NCI-H1048 (cell line): ENCODE measurements at places on chromosomes 5 and 9.
A peak's percentile ranks its signal among the peaks of the same experiment; 100 is the strongest.

GRCh38 chr9:70020991-70021571 is 22.6 kb upstream of the MAMDC2 start:
- DNase-seq: no peak

DNA sequence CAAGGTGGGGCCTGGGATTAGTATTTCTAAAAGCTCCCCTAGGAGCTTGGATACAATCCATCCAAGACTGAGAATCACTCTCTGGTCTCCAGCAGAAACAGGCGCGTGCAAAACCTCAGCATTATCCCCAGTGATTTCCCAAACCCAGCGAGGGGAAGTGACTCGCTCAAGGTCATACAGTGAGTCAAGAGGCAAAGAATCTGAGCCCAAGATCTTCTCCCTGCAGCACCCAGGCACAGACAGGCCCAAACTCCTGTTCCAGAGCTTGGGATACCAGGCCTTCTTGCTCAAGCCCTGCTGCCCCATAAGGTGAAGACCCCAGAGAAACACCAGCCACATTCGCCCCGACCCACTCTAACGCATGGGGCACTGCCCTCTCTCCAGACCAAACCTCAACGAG is 33.2 kb downstream of the SHB start:
- no peak for DNase-seq

DNA sequence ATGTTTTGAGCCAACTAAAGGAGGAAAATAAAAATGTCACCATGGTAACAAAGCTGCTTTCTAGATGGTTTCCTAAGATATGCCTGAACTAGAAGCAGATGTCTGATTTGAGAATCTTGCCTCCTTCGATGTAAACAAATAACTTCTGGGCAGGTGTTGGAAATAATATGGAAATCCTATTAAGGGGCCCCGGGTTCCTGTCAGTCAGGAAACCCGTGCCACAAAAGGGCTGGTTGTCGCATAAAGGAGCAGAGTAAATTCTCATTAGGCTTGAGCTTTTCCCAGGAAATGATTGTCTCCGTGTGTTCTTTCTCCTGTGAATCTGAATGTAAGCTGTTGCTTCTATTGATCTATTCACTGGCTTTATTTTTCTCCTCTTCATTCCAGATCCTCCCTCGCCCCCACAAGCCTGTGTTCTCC is 90.8 kb downstream of the TLE4 start:
- DNase-seq: no peak

DNA sequence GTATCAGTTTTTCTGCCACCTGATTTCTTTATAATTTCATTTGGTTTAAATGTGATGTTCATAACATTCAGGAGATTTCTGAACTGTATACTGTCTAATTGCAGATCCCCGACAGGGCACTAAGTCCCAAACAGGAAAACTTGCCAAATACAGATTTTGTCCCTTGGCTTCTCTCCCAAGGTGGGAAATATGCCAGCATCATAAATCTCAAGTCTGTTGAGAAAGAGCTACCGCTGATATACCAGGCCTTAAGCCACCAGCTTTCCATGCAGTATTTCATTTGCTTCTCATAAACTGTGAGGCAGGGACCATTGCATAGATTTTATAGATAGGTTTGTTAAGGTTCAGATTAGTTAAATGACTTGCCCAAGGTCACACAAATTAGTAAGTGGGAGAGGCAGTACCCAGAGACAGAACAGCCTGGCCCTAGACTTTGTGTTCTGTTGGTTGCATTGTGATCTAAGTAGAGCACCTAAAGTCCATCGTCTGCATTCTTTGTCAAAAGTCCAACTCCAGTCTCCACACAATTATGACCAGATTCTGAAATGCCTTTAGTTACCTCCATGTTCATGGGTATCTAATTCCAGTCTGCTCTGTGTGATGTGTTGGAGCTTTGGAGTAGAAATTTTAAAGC is 16.2 kb downstream of the GPR21 start:
- DNase-seq: no peak

- no peak for DNase-seq
Observed at GRCh38 chr9:34025062-34025461, 23.6 kb downstream of the UBAP2 start.

DNA sequence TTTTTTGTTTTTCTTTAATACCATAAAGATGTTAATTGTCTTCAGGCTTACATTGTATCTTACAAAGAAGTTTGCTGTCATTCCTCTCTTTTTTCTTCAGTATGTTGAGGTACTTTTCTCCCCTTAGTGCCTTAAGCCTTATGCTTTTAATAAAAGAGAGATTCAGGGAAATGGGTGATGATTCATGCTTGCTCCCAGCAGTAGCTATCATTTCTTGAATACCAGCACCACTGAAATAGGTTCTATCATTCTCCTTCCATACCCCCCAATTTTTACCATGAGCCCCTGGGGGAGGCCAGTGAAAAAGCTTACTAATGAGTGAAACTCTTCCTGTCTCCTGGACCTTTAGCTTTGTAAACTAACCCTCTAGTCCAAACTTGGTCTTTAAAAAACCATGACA is 165.0 kb downstream of the FBXL7 start:
- no peak for DNase-seq

DNA sequence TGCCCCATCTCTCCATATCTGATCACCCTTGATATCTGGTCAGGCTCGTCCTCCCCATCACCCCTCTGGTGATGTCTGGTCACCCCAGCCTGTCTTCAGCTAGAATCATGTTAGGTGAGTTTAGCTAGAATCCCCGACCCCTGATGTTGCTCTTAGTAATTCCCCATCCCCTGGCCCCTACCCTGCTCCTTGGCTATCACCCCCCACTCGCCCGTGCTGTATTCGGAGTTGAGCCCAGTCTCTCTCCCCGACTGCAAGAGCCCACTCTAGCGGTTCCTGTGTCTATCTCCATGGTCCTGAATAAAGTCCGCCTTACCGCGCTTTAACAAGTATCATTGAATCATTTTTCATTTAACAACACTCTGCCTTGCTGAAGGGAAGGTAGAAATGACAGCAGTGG is 33.7 kb downstream of the ADAMTS2 start:
- DNase-seq: no peak

DNA sequence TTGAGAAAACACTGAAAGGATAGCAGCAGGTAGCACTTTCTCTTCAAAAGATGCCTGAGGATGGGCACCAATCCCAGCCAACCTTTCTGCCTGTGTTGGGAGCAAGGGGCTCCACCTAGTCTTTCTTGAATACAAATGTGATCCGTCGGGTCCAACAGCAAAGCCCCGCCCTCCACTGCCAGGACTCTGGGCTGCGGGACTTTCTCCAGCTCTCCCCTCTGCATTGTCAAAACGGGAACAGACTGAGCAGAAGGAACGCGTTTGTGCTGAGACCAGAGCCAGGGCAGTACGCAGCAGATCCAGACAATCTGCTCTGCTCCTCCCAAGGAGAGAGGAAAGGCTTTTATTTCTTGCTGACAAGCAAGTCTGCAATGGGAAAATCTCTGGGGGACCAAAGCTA is 139.7 kb downstream of the SEC61B start:
- DNase-seq: no peak

DNA sequence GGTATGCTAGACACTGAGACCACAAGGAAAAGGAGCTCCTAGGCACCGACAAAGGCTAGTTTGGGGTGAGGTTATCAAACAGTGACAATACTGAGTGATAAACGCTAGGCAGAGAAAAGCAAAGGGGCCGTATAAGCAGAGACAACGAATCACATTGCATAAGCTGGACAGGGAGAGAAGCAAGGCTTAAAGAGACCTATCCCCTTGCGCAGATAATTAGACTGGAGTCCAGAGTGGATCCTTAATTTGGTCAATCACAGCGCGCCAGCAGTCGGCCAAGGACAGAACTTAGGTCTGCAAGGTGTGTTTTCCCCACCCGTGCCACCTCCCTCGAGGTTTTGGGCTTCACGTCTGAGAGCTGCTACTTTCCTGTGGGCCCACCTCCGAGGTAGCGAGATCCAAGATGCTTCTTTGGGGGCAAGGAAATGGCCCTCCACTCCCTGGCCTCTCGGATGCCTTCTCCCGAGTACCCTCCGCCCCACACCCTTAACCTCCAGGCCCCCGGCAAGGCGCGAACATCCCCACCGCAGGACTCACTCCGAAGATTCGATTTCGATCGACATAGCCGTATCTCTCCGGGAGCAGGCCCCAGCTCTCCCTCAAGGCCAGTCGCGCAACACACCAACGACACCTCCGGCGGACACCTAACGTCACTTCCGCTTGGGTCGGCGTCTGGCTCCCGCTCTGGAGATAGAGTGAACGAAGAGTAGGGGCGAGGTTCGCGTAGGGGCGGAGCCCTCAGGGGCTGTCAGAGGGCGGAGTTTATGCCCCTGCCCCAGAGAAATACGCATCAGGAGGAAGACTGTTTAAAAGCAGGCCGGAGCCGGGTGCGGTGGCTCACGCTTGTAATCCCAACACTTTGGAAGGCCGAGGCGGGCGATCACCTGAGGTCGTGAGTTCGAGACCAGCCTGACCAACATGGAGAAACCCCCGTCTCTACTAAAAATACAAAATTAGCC is at the start of gene SMU1:
Gene SMU1 (minus strand): TSS at position 629 of the 959 bp plus-strand sequence. CDS start 66 bp downstream, at position 563.
- DNase-seq: peak; percentile 93

- DNase-seq: no peak
Observed at GRCh38 chr9:130041648-130042405, 1.2 kb downstream of the FNBP1 start.

- no peak for DNase-seq
Observed at GRCh38 chr5:108867656-108868055, 120.0 kb downstream of the FER start.

- DNase-seq: no peak
Observed at GRCh38 chr9:21969011-21969940, 24.9 kb downstream of the CDKN2A start.

GRCh38 chr5:10555277-10555684 is 8.6 kb upstream of the ANKRD33B start:
- DNase-seq: no peak

GRCh38 chr9:113138760-113139159 is 12.0 kb upstream of the SLC31A2 start:
- DNase-seq: no peak

GRCh38 chr9:92455217-92455616 is 27.1 kb downstream of the ASPN start:
- DNase-seq: no peak

DNA sequence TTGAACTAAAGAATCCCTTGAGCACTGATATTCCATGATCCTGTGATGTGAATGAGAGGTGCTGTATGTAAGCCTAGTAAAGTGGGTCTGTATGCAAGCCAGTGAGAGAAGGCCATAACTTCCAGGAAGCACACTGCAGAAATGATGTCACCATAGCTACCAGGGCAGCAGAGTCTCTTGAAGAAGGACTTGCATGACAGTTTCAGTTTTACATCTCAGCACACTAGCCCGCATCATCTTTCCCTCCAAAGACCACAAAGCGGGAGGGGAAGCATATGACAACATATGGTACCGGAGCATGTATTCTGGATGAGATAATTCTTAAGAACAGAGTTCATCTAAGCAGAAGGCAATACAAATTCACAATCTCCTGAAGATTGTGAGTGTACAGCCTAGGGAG is 37.6 kb upstream of the MAST4 start:
- DNase-seq: no peak

DNA sequence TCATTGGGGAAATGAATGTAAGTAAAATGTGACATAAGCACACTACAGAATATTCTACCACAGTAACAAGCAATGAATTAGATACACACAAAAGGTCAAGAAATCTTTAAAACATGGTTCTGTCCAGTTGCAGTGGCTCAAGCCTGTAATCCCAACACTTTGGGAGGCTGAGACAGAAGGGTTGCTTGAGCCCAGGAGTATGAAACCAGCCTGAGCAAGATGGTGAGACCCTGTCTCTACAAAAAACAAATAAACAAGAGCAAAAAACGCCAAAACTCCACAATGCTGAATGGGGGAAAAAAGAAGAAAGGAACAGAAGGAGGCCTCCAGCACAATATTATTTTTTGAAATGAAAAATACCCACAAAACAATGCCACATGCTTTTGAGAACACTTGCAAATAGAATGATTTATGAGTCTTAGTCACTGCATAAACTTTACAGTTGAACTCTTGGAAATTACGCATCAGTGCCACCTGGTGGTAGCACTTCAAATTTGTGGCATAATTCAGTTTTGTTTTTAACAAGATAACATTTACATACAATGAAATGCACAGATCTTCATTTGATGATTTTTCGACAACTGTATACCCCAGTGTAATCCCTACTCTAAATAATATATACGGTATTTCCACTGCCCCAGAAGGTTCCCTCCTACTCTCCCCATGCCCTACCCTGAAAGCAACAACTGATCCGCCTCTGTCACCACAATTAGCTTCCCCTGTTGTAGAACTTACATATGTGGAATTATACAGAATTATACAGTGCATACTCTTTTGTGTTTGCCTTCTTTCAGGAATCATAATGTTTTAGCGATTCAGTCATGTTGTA is 14.4 kb upstream of the SPINK4 start:
- peak; percentile 64 for DNase-seq

- DNase-seq: no peak
Observed at GRCh38 chr5:84605241-84605640, 220.6 kb upstream of the EDIL3 start.

- no peak for DNase-seq
Observed at GRCh38 chr9:84955971-84956370, 286.4 kb downstream of the NTRK2 start.

- no peak for DNase-seq
Observed at GRCh38 chr9:136592666-136593065, 46.8 kb upstream of the NOTCH1 start.

- DNase-seq: no peak
Observed at GRCh38 chr9:10050016-10050415, 562.8 kb downstream of the PTPRD start.

GRCh38 chr5:96087939-96088338 is 126.3 kb upstream of the ELL2 start:
- no peak for DNase-seq

DNA sequence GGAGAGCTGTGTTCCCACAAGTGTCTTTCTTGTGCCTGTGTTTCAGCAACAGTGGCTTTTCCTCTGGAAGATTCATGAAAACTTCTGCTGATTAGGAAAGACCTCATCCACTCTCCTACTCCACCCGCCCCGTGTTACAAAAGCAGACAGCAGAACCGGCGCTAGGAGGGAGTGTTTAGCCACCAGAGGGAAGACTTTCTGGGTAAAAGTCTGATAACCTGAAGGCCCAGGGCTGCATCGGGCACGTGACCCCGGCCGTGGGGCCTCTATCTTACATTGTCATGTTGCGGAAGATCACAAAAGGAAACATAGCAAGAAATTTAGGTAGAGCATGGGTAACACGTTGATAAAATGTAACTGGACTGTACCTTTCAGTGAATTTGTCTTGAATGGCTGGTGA is 32.0 kb upstream of the DMRT2 start:
- DNase-seq: no peak

DNA sequence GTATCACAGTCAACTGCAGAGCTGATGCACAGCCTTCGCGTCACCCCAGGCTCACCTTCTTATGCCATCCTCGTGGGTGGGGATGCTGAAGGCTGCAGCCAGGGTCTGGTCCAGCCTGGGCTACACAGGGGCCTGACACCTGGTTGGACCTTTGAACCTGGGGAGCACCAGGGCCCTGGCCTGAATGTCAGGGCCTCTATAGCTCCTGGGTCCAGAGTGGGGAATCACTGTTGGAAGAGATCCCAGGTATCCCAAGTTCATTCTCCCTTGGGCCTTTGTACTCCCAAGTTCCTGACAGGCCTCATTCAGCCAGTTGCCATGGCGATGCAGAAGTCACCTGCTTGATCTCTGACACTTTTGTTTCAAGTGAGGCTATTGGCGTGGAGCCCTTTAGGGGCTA is 43.8 kb downstream of the ZNF618 start:
- DNase-seq: no peak

- no peak for DNase-seq
Observed at GRCh38 chr5:163505049-163505367, 411 bp upstream of the MAT2B start.
